ENCODE measurements at places on chromosomes 13 and 19.

- DNase-seq: peak; percentile 7
These were observed 7.8 kb downstream of the ANKLE1 start for GRCh38 chr19:17289489-17289888.

DNA sequence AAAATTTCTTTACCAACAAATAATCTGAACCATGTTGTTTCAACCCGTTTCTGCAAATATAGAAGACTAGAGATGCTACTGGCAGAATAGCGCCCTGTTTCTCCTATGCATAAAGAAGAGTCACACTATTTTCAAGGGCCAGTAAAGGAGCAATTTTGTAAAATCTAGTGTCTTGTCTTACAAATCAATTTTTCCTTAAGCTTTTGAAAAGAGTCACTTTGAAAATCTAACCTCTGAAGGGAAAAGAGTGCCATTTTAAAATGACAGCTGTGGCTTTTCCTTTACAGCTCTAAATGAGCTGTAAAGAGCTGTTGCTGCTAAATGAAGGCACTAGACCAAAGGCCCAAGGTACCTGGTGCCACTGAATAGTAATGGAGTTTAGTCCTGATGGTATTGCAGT lies 16.9 kb upstream of the GTF2F2 start:
- no peak for DNase-seq

DNA sequence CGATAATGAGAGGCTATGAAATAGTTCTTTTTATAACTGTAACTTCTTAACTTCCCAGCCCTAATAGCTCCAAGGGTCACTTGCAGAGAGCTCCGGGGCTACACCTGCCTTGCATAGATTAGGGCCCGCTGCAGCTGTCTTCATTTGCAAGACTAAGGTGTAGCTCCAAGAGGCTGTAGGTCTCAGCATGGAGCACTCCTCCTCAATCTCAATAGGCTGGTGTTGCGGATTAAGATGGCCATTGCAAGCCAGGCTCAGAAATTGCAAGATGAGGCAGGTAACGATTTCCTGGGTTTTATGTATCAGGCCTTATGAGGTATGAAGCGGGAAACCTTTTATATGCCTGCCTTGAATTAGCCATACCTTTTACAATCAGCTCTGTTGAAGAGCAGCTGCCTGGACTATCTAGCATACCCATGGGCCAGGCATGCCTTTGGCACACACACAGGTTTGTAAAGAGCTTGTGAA lies 185.7 kb downstream of the TM9SF2 start:
- DNase-seq: no peak

DNA sequence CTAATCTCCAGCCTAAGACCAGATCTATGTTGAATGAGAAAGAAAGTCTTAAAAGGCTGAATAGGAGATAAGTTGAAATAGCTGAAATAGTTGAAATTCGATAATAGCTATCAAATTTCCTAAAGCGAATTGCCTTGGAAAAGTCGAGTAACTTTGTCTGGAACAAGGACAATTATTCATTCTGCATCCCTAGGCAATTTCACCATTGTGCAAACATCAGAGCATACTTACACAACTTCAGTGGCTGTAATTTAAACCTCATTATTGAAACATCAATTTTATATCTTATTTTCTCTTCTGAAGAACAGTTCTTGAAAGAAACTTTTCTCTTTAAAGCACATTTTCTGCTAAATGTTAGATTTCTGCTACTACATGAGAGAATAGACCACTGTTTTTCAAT lies 13.6 kb downstream of the TNFSF13B start:
- DNase-seq: no peak
